Right atrium auricular region (tissue), 2 donors: ENCODE measurements at places on chromosomes 2 and 18.

GRCh38 chr18:67243799-67244587 is 272.5 kb downstream of the DSEL start:
- no peaks in the 10 kb centered on the region for H3K27me3 ChIP-seq
- H3K4me3 ChIP-seq, result no peak overlapping the region
- no peaks in the 10 kb centered on the region for H3K36me3 ChIP-seq
- no peak for DNase-seq

- no peaks in the 10 kb centered on the region for H3K27me3 ChIP-seq
- no peaks in the 10 kb centered on the region for H3K4me1 ChIP-seq
- DNase-seq, result no peak
- H3K36me3 ChIP-seq, result no peaks in the 10 kb centered on the region
- no peak overlapping the region for H3K4me3 ChIP-seq
Observed at GRCh38 chr2:46431481-46432235, 47.7 kb upstream of the TMEM247 start.

GRCh38 chr2:11030909-11031308 is 119.2 kb downstream of the KCNF1 start:
- H3K4me3 ChIP-seq, result no peak overlapping the region
- no peak overlapping the region for H3K27ac ChIP-seq
- no peaks in the 10 kb centered on the region for H3K27me3 ChIP-seq
- no peak for DNase-seq
- no peaks in the 10 kb centered on the region for H3K36me3 ChIP-seq
- no peaks in the 10 kb centered on the region for H3K4me1 ChIP-seq

GRCh38 chr18:51559902-51560287 is 362.4 kb upstream of the MEX3C start:
- H3K36me3 ChIP-seq, result no peaks in the 10 kb centered on the region
- no peak overlapping the region for H3K27ac ChIP-seq
- H3K4me1 ChIP-seq, result no peaks in the 10 kb centered on the region

DNA sequence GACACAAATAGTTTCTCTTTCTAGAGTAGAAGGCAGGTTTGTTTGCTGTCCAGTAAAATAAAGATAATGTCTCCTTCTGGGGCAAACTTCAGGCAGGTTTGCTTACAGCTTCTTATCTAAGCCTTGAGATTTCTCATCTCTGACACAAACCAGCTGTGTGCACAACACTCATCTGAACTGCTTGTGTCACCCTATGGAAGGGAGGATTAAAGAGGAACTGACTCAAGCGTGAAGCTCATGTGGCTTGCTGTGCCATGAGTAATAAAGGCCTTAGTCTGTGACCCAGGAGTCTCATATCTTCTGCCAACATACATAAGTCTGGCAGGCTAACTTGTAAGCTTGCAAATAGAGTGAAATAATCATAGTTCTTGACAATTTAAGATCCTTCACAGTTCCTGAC is 24.2 kb upstream of the CPO start:
- no peaks in the 10 kb centered on the region for H3K36me3 ChIP-seq
- no peaks in the 10 kb centered on the region for H3K27me3 ChIP-seq
- no peak for DNase-seq
- no peak overlapping the region for H3K27ac ChIP-seq
- H3K4me1 ChIP-seq, result no peaks in the 10 kb centered on the region

GRCh38 chr2:150955231-150955630 is 306.4 kb downstream of the RBM43 start:
- H3K27ac ChIP-seq, result no peak overlapping the region
- H3K27me3 ChIP-seq, result no peaks in the 10 kb centered on the region
- no peak overlapping the region for H3K4me3 ChIP-seq
- H3K36me3 ChIP-seq, result no peaks in the 10 kb centered on the region
- H3K4me1 ChIP-seq, result no peaks in the 10 kb centered on the region
- DNase-seq, result no peak

- H3K27me3 ChIP-seq, result no peaks in the 10 kb centered on the region
- no peaks in the 10 kb centered on the region for H3K4me1 ChIP-seq
- no peaks in the 10 kb centered on the region for H3K36me3 ChIP-seq
- no peak overlapping the region for H3K27ac ChIP-seq
- H3K4me3 ChIP-seq, result no peak overlapping the region
Observed at GRCh38 chr2:156483741-156484173, 47.6 kb downstream of the GPD2 start.

DNA sequence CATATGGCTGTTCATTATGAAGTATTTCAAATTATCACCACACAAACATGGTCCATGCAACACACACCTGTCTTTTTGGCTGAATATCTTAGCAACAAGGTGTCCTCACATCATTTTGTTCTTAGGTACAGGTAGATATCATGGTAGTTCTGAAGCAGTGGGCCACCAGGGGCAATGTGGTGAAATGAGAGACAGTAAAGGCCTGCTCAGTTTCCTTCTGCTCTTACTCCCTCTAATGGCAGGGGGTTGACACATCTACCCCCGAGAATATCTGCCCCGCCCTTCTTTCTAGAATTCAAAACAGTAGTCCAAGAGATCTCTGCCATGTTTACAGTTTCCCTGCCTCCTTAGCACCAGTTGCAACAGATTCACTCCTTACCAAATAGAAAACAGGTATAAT is 147.0 kb upstream of the KLHL14 start:
- no peaks in the 10 kb centered on the region for H3K27me3 ChIP-seq
- no peak for DNase-seq
- H3K27ac ChIP-seq, result no peak overlapping the region
- H3K36me3 ChIP-seq, result no peaks in the 10 kb centered on the region

DNA sequence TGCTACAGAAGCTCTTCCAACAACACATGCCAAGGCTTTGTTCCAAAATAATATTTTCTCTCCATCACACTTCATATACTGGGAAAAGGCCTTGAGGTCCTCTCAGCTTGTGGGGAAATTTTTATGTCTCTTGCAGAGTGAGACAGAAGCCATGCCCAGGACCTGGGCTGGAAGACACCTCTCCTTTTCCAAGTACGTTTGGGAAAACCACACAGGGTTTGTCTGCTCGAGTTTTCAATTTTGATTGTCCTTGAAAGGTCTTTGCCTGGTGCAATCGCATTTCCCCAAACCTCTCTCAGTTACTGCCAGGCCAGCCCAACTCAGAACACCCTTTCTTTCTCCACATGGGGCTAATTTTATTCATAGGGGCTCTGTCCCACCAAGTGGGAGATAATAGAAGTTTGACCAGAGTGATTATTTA is 272.2 kb downstream of the OSR1 start:
- no peaks in the 10 kb centered on the region for H3K36me3 ChIP-seq
- no peaks in the 10 kb centered on the region for H3K27me3 ChIP-seq
- H3K27ac ChIP-seq, result no peak overlapping the region
- no peaks in the 10 kb centered on the region for H3K4me1 ChIP-seq
- H3K4me3 ChIP-seq, result no peak overlapping the region
- DNase-seq, result no peak

GRCh38 chr2:36478332-36478738 is 119.6 kb downstream of the FEZ2 start:
- peak overlapping the region; percentile 61 for H3K27ac ChIP-seq
- H3K4me3 ChIP-seq, result no peak overlapping the region
- peaks cover 33% of the 10 kb centered on the region for H3K36me3 ChIP-seq
- no peak for DNase-seq

- no peaks in the 10 kb centered on the region for H3K27me3 ChIP-seq
- no peaks in the 10 kb centered on the region for H3K36me3 ChIP-seq
- H3K4me3 ChIP-seq, result no peak overlapping the region
- DNase-seq, result no peak
- no peak overlapping the region for H3K27ac ChIP-seq
Observed at GRCh38 chr2:31382452-31383120, 32.0 kb downstream of the XDH start.

- no peaks in the 10 kb centered on the region for H3K4me1 ChIP-seq
- DNase-seq, result peak; percentile 75
- no peak overlapping the region for H3K4me3 ChIP-seq
- no peaks in the 10 kb centered on the region for H3K36me3 ChIP-seq
- H3K27me3 ChIP-seq, result no peaks in the 10 kb centered on the region
- H3K27ac ChIP-seq, result no peak overlapping the region
Observed at GRCh38 chr2:216519154-216519762, 20.6 kb downstream of the RPL37A start.

DNA sequence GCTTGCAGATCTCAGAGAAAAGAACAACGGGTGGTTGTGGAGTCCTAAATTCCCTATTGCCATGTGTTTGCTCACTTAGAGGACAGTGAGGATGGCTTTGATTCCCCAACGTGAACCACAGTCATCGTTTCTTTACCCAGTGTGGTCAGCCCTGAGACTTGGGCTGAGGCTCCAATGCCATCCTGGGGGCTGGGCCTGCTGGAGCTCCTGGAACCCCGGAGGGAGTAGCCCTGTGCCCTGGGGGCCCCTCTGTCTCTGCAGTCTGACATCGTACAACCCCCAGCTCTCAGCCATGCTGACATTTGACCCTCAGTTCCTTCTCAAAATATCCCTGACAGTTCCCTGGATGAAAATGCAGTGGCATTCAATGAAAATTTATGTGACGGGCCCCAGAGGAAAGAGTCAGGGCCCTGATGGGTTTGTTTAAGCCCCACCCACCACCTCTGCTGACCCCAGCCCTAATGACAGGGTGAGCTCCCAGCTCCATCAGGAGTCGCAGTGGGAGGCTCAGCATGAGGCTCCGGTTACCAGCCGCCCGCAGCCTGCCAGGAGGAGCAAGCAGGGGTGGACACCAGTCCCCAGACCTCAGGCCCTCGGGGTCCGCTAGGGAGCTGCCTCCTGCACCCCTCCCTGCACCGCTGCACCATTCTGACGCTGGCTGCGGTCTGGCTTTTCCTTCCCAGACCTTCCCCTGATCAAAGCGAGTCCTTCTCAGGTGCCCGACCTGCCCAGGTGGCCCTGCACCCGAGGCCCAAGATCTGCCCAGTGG is 120.9 kb downstream of the TWIST2 start:
- no peak for DNase-seq
- no peaks in the 10 kb centered on the region for H3K27me3 ChIP-seq
- H3K4me1 ChIP-seq, result no peaks in the 10 kb centered on the region
- no peaks in the 10 kb centered on the region for H3K36me3 ChIP-seq
- H3K27ac ChIP-seq, result no peak overlapping the region
- H3K4me3 ChIP-seq, result no peak overlapping the region
